GF-D8 (cell line): ENCODE measurements at places on chromosomes 13 and 19.

- no peak for DNase-seq
Observed at GRCh38 chr19:48433337-48433736, 12.4 kb upstream of the GRWD1 start.

GRCh38 chr13:24081387-24081786 lies 79.1 kb upstream of the SPATA13 start:
- no peak for DNase-seq

DNA sequence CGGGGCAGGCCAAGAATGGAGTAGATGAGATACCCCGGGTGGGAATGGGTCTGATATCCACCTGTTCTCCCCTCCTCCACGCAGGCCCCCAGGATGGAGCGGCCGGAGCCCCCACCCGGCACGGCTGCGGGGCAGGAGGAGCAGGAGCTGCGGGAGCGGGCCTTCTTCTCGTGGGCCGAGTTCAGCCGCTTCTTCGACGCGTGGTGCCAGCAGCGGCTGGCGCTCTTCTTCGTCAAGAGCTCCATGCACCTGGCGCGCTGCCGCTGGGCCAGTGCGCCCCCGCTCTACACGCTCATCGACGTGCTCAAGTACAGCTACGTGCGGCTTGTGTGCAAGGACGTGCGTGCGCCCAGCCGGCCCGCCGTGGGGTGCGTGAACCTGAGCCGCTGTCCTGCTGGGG lies 1.2 kb downstream of the ZSWIM9 start:
- no peak for DNase-seq

DNA sequence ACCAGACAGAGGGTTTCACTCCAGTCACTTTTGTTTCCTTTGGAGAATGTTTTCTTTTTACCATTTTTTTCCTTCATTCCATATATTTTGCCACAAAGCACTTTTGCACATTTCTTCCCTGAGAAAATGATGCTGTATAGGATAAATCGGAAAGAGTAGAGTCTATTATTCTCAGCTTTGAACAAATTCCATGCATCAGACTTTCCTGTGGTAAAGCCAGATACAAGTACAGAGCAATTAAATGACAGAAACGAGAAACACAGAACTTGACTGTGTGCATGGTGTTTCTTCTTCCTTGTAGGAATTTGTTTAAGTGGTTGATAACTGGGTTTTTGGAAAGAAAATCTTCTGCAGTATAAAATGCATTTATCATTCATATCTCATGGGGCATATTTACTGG lies 107.4 kb upstream of the CSNK1A1L start:
- no peak for DNase-seq

GRCh38 chr13:36526897-36527296 lies 94.6 kb downstream of the CCNA1 start:
- no peak for DNase-seq

DNA sequence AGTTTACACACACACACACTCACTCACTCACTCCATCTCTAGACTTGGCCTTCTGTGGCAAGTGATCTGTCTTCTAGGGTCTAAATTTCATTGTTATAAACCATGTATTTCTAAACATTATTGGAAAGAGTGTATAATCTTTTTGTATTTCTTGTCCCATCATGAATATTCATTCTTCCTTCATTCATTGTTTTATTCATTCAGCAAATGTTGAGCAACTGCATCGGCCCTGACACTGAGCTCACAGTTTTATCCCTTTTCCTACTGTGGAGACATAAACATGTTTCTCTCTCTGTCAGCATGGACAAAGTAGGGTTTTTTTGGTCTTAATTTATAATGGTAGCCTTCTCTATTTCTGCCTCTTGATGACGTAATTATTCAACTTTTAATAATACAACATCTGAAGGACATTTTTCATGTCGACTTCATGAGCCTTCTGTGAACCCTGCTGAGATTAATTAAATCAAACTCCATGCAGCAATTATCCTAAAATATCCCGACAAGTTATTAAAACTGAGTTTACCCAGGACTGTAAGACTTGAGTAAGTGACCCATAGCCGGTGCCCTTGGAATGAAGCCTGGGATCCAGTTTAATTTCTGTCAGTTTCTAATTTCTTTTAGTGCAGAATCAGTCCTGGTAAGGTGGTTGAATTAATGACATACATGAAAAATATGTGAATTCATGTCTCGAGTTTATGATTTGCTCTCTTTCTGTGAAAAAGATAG lies 7.3 kb downstream of the SPATA13 start:
- DNase-seq = no peak

- no peak for DNase-seq
Observed at GRCh38 chr13:97639236-97639635, 205.3 kb downstream of the RAP2A start.

DNA sequence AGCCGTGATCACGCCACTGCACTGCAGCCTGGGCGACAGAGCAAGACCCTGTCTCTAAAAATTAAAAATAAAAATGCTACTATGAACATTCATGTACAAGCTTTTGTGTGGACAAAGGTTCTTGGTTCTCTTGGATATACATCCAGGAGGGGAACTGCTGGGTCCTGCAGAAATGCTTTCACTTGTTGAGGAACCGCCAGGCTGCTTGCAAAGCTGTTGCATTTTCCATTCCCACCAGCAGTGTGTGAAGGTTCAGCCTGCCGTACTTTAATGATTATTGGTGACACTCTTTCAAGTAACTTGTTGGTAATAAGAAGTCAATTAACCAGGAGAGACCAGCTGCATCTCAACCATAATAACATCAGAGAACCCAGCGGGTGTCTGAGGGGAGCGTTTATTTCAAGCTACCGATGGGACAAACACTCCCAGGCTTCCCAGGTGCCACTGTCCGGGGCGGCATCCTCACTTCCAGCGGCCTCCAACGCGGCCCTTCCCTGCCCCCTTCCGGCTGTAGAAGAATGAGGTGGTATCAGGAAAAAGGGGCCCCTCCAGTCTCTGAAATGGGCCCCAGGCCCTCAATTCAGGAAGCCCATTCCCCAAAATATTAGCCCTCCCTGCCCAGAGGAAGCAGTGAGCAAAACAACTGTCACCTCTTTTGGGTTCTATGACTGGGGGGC lies 15.2 kb upstream of the PPP1R12C start:
- DNase-seq = no peak

- no peak for DNase-seq
Observed at GRCh38 chr19:51357952-51358351, 8.2 kb downstream of the ETFB start.

- DNase-seq = no peak
Observed at GRCh38 chr13:65744836-65745235, 1485.3 kb downstream of the PCDH9 start.

DNA sequence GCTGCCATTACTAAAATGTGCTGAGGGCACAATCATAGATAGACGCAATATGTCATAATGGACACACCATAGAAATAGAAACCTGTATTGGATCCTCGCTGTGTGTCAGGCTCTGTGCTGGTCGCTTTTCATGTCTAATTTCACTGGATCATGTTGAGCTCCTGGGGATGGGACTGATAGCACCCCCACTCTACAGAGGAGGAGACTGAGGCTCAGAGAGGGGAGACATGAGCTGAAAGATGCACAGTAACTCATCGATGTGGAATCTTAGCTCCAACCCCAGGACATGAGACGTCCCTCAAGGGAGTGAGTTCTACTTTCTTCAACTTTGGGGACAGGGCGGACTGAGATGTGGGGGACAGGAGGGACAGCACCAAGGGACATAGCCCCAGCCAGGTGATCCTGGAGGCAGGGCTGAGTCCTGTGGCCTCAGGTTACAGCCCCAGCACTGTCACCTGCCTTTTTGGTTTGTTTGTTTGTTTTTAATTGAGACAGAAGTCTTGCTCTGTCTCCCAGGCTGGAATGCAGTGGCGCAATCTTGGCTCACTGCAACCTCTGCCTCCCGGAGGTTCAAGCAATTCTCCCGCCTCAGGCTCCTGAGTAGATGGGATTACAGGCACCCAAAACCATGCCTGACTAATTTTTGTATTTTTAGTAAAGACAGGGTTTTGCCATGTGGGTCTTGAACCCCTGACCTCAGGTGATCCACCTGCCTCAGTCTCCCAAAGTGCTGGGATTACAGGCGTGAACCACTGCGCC lies 6.6 kb upstream of the GIPC1 start:
- DNase-seq = no peak

DNA sequence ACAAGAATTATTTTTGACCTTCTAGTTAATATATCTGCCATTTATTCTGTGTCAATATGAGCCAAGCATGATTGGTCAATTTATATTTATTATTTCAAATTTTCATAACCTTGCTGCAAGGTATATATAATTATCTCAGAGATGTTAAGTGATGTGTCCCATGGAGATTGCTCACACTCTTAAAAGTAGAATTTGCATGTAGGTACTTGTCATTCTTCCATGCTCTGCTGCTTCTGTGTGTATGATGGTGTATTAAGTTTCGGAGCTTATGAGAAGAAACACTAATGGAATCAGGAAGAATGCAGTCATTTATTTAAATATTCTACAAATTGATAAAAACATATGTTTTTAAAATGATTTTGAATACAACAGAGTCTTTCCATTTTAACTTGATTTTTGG lies 586.8 kb upstream of the MIR17HG start:
- no peak for DNase-seq

DNA sequence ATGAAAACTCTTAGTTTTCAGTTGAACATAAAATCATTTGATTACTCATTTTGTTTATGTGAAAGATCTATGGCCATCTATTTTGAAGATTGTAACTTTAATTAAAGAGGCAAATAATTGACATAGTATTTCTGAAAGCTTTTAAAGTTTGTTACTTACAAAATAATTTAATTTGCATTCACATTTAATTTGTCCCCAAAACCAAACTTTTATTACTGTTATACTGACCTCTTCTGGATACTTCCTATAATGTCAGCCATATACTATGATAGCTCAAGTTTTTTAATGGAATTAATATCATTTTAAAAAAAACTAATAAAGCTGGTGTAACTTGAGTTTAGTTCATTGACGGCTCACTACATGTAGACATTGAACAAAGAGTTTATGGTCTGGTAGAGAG lies 4.9 kb upstream of the SGCG start:
- DNase-seq = no peak

DNA sequence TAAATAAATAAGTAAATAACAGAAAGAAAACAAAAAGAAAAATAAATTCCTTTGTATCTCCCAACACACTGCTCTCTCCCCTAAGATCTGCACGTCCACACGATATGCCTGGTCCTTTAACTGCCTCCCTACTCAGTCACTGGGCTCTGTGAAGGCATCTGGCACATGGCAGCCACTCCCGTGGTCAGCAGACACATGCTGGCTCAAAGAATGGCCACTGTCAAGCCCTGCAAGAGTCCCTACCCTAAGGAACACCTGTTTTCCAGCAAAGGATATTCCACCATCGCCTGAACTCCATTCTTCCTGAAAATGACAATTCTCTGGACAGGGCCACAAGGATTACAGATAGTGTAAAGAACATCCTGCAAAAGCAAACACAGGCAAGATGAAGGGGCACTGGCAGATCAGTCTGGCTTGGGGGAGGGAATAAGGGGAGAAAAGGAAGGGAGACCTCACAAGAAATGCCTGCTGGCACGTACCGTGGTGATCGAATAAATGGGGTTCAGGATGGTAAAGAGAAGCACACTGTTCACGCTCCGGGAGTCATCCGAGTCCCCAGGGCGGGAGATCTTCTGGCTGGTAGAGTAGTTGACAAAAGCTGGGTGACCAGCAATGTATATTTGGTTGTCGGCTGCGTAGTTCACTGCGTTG lies 4.3 kb downstream of the HNRNPL start:
- no peak for DNase-seq

DNA sequence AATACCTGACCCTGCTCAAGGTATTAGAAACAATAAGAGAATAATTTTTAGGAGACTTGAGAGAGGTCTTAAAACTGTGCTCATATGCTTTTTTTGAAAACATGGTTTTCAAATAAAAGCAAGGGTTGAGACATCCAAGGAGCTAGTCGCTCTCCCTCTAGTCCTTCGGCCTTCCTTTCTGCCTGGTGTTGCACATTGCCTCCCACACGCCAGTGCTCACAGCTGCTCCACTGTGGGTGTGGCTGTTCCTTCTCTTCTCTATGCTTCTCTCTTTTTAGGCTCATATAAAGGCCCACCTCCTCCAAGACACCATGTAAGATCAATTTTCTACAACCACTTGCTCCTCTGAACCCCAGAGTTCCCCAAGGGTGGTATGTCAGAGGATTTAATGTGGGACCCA lies 352.6 kb downstream of the ENOX1 start:
- DNase-seq = no peak

DNA sequence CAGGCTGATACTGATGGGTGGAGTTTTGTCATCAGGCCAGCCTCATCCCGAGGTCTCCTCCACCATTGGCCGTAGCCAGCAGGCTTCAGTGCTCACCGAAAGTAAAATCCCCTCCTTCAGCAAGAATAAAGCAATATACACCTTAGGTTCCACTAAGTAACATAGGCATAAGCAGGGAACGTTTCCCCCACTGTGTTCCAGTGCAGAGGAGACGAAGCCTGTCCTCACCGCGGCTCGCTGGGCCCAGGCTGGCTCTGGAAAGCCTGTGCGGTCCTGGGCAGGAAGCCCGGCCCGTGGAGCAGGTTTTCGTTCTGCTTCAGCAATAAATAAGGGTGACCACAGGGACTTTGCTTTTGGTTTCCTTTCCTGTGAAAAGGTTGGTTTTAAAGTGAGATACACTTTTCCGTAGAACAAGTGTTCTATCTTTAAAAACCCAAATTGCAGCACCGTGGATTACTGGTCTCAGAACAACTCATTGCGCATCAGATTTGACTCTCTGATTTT lies 16.3 kb upstream of the TEX29 start:
- DNase-seq = no peak
